ENCODE measurements at places on chromosomes 2 and 18.

- DNase-seq = no peak
Measured at GRCh38 chr2:162295009-162295408, 23.5 kb downstream of the IFIH1 start.

DNA sequence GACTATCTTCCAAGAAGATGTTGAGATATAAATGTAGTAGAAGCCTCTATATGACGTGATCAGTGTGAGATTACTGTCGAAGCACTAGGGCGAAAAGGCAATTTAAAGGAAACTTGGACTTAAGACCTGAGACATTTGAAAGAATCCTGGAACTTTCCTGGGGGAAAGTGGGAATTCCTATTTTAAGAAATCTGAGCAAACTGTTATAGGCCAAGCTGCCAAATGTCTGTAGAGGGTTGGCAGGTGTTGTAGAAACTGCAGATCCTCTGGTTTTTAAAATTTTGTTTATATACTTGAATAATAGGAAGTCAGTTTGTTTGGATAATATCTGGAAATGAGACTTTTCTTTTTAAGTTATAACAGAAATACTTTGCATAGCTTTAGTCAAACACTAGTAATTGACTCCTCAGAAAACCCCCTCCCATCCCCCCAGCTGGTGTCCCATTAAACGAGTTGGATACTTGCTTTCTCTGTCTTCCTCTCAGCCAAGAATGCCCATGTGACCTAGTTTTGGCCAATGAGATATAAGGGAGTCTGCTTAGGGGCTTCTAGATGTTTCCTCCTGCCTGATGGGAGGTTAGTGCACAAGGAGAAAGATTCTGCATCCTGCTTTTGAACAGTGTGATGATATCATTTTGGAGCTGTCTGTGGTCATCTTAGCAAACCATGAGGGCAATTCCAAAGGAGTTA is 61.2 kb downstream of the MOGAT1 start:
- DNase-seq = no peak

GRCh38 chr2:197996583-197996982 is 192.2 kb downstream of the PLCL1 start:
- DNase-seq = no peak

GRCh38 chr2:165888171-165888570 is 65.4 kb downstream of the TTC21B start:
- no peak for DNase-seq

- DNase-seq = no peak
Measured at GRCh38 chr2:122000556-122001340, 245.3 kb downstream of the TSN start.

GRCh38 chr2:146927080-146927711 is 917.6 kb upstream of the ACVR2A start:
- DNase-seq = no peak

GRCh38 chr18:75230163-75231052 is 19.8 kb downstream of the TSHZ1 start:
- no peak for DNase-seq

GRCh38 chr2:220123751-220124150 is 496.3 kb downstream of the SLC4A3 start:
- DNase-seq = no peak

GRCh38 chr18:63216516-63217311 is 102.9 kb downstream of the BCL2 start:
- DNase-seq = no peak

- peak; percentile 78 for DNase-seq
Measured at GRCh38 chr2:62196278-62196901, 475 bp downstream of the B3GNT2 start.
